ENCODE measurements at places on chromosomes 11 and 22. TPM values are rescaled to one million over a fixed set of nuclear protein-coding genes. Genes with fewer than 3 reads are reported as not detected.

DNA sequence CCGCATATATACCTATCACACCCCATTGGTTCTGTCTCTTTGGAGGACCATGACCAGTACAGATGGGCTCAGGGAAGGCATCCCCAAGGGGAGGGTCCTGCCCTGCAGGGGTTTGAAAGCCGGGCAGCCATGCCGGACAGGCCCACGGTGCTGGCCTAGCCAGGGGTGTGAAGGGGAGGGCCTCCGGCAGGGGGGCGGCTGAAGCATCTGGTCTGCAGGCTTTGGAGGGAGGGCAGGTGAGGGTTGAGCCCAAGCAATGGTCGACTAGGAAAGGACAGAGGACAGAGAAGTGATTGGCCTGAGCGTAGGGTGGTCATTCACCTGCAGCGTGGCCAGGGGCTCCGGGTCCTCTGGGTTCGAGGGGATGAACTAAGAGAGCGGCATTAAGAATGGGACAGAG lies 11.2 kb upstream of the CTSD start:
- DNase-seq, result no peak

- DNase-seq, result no peak
Measured at GRCh38 chr22:37303821-37304274, 21.5 kb downstream of the CYTH4 start.

DNA sequence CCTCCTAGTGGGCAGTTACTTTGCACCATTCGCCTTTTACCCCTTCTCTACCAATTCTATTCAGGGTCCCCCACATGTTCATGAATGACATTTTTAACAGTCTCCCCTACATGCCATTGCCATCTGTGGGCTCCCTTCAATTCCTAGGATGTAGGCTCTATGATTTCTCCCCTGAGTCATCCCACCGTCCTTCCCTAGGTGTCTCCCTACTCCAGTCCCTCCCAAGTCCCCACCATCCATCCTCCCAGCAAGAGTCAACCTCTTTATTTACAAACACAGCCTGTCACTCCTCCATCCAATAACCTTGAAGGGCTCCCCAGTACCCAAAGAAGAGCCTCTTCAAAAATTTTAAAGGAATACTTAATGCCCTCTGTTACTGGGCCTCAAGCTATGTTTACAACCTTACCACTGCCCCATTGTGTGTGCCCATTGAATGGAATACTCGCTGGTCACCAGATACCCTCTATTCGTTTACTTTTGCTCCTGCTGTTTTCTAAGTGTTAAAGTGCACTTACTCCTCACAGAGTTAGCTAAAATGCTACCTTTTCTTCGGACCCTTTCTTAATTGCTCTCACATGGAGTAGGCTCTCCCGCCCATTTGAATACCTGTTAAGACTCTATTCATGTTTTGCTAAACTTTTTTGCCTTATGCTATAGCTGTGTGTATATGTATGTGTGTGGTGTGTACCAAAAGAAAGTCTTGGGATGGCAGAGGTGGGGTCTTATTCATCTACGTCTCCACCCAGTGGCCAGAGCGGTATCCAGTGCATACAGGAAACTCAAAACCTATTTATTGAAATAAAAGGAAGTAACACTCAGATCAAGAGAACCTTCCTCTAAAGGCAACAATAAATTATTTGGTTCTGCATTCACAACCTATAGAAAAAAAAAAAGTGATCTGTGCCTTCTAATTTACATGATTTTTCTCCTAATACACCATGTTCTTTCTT lies 235.8 kb upstream of the CCDC90B start:
- DNase-seq, result no peak

GRCh38 chr11:76263657-76264056 lies 57.4 kb upstream of the WNT11 start:
- no peak for DNase-seq

DNA sequence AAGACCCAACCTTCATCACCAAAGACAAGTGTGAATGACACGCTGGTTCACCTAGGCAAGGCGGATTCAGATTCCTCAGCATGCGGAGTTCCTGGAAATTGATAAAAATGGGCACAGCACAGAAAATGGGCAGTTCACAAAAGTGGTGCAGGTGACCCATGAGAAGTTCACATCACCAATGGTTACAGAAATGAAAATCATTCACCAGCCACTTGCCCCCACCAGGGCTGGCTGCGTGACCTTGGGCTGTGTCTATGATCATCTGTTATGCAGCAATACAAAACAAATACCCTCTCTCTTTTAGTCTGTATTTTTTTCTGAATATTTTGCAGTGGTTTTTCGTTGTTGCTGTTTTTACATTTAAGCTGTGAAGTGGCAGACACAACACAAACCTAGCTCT lies 415.9 kb downstream of the TBC1D22A start:
- no peak for DNase-seq

GRCh38 chr22:20156611-20157429 lies 6.0 kb upstream of the CCDC188 start:
- DNase-seq, result peak; percentile 94

GRCh38 chr11:67054836-67055523 lies 1.7 kb upstream of the RHOD start:
- no peak for DNase-seq

DNA sequence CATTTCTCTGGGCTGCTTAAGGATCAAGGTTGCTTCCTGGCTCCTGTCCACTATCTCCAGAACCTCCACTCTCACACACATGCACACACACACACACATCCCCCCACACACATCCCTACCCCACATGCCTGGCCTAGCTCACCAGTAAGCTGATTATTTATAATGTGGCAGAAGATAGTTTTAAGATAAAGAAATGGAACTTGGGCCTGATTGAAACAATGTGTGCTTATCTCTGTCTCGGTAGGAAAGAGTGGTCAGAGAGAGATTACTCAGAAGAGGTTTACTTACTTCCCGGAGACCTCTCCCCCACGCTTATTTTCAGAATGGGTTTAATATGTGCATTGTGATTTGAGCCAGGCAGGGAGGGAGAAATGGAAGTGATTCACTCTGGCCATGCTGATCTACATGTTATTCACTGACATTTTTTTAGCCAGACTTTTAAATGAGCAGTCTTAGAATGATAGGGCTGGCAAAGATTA lies 422.4 kb downstream of the TENM4 start:
- DNase-seq, result no peak

GRCh38 chr11:24556693-24557092 lies 59.8 kb downstream of the LUZP2 start:
- no peak for DNase-seq

GRCh38 chr11:19429108-19429760 lies 188.5 kb upstream of the E2F8 start:
- DNase-seq, result no peak

GRCh38 chr11:121553389-121553788 lies 100.6 kb upstream of the SORL1-AS1 start:
- no peak for DNase-seq

GRCh38 chr22:48654492-48654891 lies 1173.2 kb downstream of the BRD1 start:
- DNase-seq, result no peak

GRCh38 chr11:48087974-48088681 lies 107.8 kb downstream of the PTPRJ start:
- no peak for DNase-seq

GRCh38 chr11:68912254-68912653 lies 8.6 kb downstream of the IGHMBP2 start:
- no peak for DNase-seq

GRCh38 chr11:66694056-66694410 lies 16.3 kb upstream of the RBM4B start:
- no peak for DNase-seq

Gene PIK3IP1
- total RNA-seq, result 7.3 TPM

Gene OR51E2
- not detected for total RNA-seq

Gene TRIM48
- total RNA-seq, result not detected

Gene ASPHD2
- 0.47 TPM for total RNA-seq

Gene CNGA4
- not detected for total RNA-seq

Gene TMEM132A
- total RNA-seq, result 1.0 TPM

Gene BTG4
- not detected for total RNA-seq

Gene DDX25
- total RNA-seq, result 0.33 TPM
